Activated CD4-positive, alpha-beta T cell treated with anti-CD3 and anti-CD28 coated beads for 24 hours (primary cell): ENCODE measurements at places on chromosomes 7 and 10.
A peak's percentile ranks its signal among the peaks of the same experiment; 100 is the strongest.

DNA sequence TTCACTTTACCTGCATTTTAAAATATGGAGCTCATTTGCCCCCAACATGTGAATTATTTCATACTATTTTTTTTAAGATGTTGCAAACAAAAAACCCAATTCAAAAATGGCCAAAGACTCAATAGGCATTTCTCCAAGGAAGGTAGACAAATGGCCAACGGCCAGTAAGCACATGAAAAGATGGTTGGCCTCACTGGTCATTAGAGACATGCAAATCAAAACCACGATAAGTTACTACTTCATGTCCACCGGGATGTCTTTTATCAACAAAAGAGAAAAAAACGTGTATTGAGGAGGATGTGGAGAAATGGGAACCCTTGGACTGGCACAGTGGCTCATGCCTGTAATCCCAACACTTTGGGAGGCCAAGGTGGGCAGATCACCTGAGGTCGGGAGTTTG lies 3.4 kb upstream of the CTBP2 start:
- no peak for DNase-seq

DNA sequence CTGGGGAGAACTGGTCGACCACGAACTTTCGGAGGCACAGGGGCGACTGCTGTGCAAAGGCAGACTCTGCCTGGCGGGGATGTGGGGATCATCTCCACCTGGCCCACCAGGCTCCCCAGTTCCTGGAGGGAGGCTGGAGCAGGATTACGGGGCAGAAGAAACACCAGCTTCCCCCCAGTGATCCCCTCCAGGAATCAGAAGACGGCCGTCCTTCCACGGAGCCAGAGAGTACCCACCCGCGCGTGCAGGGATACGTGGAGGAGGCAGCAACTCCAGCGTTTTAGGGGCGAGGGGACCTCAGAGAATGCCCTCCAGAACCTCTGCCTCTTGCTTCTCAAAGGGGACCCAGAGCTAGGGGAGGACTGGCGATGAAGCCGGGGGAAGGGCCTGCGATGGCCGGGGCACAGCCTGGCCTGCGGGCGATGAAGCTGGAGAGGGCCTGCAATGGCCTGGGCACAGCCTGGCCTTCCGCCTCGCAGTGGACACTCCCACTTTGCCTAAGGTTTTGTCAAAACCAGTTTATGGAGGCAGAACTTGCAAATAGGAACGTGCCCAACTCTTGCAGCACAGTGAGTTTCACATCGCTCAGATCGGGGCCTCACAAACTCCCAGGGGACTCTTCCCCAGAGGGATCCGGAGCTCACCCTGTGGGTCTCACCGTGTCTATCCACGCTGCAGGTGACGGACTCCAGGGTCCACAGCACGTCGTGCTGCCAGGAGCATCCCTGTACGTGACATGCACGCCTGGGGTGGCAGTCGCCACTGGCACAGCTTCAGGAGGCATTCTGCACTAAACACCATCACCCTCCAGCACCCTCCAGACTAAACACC lies 77.9 kb upstream of the PDGFA start:
- DNase-seq, result no peak

GRCh38 chr10:67790534-67791408 lies 47.2 kb downstream of the DNAJC12 start:
- no peak for DNase-seq

GRCh38 chr10:78973901-78974616 lies 94.7 kb upstream of the ZMIZ1 start:
- peak; percentile 28 for DNase-seq

- no peak for DNase-seq
These were observed 108.8 kb upstream of the FEZF1 start for GRCh38 chr7:122413339-122413738.

DNA sequence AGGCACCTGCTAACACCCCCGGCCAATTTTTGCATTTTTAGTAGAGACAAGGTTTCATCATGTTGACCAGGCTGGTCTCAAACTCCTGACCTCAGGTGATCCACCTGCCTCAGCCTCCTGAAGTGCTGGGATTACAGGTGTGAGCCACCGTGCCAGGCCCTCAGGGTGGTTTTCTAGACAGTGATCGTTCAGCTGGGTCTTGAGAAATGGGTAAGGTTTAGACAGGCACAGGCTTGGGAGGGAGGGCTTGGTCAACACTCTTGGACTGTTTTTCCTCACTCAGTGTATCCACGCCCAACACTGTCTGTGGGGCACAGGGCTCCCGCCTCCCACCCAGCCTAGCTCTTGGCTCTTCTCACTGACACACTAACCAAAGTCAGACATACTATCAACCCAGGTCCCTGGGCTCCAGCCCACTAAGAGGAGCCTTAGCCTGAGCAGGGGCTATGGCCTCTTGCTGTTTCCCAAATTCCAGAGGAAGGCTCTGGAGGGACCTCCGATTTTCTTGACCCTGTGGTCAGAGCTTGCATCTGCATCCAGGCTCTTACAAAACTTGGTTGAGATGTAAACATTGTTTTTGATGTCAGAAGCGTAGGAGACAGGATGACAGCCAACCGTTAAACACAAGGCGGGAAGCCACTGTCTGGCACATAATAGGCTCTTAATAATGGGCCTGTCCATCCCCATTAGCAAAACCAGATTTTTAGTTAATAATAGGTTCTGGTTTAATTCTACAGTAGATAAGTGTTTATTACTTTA lies 143.9 kb downstream of the PRKAG2 start:
- DNase-seq, result no peak

DNA sequence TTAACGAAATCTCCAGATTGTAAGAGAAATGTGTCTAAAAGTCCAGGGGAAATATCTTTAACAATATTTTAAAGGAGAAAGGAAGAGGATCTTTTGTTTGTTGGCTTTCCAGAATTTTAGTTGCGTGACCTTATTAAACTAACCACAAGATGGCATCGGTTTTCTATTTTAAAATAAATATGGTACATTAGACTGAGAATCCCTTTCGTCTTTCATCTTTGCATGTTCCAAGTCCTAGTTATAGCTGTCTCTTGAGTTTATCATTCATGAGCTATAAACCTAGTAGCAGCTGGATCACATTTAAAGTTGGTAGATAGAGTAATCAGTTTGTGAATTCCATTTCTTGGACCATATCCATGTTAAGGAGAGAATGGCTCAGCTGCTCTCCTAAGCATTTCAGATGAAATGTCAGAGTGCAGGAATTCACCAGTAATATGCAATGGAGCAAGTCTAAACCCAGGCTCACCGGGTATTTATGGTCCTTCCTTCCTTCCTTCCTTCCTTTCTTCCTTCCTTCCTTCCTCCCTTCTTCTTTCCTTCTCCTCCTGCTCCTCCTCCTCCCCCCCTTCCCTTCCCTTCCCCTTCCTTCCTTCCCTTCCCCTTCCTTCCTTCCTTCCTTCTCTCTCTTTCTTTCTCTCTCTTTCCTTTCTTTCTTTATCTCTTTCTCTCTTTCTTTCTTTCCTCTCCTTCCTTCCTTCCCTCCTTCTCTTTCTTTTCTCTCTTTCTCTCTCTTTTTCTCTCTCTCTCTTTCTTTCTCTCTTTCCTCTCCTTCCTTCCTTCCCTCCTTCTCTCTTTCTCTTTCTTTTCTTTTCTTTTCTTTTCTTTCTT lies 57.8 kb upstream of the RAB18 start:
- DNase-seq, result no peak

- no peak for DNase-seq
These were observed 44.9 kb upstream of the FAM171A1 start for GRCh38 chr10:15416034-15416433.

DNA sequence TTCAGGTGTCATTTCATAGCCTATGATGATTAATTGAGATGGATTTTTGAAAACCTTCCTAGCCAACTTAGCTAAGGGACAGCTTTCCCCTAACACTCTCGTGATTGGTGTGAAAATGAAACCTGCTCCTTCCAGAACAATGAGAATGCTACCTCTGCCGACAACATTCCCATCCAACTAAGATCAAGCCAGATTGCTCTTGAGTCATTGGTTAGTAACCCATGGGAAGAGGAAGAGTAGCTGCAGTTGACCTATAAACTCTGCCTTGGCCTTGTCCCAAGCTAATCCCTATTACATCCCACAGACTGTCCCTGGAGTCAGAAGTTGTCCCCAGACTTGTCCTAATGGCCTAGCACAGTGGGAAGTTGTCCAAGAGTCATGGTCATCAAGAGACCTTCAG lies 80.5 kb upstream of the SVIL start:
- no peak for DNase-seq

DNA sequence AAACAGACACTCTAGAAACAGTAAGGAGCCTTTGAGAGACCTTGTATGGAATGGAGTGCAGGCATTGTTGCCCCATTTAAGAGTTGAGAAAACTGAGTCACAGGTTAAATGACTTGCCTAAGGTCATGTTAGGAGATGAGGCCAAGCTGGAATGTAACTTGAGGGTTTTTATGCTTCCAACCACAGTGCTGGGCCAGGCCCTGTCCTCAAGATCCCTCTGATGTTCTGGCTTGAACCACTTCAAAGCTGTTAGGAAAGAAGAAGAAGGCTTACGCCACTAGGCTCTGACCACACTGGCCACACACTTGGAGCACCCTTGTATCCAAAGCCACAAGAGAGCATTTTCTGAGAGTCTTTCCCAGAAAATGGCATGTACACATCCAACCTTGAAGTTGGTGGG lies 42.7 kb downstream of the PLAU start:
- no peak for DNase-seq

GRCh38 chr7:98616381-98617050 lies 569 bp upstream of the NPTX2 start:
- DNase-seq, result no peak

DNA sequence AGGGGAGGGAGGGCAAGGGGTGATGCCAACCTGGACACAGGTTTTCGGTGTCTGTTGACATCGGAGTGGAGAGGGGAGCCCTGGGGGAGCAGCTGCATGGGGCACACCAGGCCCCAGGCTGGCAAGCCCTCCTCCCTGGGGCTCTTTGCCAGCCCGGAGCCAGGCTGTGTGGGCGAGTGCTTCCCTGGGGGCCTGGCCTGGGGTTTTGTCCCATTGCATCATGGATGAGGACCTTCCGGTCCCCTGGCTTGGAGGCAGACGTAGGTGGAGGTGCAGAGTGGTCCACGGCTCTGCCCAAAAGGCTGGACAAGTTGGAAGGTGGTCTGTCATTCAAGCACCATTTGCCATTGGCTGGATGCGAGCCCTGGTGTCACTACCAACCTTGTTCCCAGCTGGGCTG lies 34.8 kb downstream of the ZMIZ1 start:
- no peak for DNase-seq

DNA sequence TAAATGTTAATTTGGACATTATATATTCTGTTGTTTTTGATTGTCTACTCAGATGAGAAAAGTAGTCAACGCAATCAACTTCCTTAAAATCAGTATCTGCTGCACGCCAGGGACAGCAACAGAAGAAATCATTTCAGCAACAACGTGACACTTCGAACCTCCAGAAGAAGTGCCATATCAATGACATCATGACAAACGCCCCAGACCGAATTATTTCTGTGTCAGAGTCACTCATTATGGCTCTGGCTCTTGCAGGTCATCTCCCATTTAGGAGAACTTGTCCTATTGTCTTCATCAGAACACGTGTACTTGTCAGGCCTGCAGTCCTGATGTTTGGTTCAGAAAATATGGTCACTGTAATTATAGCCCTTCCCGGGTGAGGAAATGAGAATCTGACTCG lies 276.3 kb downstream of the ADARB2 start:
- DNase-seq, result no peak

DNA sequence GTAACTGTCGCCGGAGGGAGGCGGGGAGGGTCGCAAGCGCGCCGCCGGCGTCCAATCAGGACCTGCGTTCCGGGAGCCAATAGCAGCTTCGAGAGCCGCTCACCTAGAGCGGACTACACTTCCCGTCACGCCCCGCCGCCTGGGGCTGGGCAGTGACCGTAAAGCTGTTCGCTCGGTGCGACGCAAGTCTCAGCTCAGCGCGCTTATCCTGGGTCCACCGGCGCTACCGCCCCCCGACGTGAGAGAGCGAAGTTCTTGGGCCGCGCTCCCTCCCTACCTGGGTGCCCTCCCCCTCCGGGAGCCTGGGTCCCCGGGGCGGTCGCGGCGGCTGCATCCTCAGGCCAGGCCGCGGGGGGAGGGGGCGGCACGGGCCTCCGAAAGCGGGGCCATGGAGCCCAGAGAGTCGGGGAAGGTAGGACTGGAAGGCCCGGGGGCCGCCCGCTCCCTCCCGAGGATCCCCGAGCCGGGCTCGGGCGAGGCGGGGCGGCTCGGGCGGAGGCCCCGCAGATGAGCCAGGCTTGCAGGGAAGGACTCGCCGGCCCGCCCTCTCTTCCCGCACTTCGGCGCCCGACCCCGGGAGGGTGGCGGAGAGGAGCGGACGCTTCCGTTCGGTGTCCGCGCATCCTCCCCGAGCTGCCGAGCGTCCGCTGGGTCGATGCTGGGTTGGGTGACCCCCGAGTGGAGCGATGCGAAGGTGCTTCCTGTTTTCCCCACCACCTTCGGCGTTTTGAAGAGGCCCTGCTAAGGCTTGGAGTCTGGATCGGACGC lies at the start of gene ZNF862:
Gene ZNF862 (plus strand): TSS at position 152 of the 768 bp plus-strand sequence. CDS start 237 bp downstream, at position 389.
- DNase-seq, result peak; percentile 93

- DNase-seq, result no peak
These were observed 271.7 kb downstream of the TRIL start for GRCh38 chr7:28686418-28686800.
